ENCODE measurements at places on chromosomes 6 and 20.

- no peak for DNase-seq
Measured at GRCh38 chr6:139567095-139567494, 192.6 kb upstream of the CITED2 start.

DNA sequence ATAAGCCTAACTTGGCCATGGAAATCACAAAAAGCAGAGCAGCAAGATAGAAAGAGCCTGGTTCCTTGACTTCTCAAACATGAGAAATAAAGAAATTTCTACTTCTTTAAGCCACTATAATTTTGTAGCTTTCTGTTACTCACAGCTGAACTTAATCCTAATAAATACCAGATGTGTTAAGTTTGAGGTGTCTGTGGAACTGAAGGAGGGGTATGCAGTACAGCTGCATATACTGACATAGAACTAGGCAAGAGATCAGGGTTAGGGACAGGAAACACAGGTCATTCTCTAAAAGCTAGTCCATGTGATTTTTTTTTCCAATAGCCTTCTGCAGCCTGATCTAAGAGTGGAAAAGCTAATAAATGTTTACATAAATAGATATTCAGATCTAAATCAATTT, 123.9 kb downstream of the COL12A1 start:
- no peak for DNase-seq

DNA sequence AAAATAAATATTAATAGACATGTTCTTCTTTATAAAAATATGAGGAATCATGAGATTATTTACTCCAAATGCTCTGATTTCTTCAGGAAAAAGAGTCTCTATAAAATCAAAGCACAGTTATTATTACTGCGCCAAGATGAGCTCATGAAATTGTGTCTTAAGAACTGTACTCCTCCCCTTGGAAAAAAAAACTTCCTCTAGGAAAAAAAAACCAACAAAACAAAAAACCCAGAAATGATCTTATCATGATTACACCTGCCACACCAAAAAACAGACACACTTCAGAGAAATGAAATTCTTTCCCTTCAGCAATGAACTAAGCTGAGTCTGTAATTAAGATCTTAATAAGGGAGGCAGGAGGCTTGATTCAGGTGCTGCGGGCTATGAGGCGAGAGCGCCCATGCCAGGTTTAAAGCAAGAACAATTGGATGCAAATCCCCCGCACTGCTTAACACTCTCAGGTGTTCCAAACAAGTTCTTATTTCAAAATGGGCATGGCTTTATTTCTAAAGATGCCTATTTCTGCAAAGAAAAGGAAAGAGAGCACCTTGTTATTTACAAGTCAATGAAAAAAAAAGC, 9.1 kb downstream of the NEDD9 start:
- DNase-seq: no peak

GRCh38 chr6:149913540-149914240, 9.2 kb downstream of the RAET1G start:
- DNase-seq: no peak

GRCh38 chr20:24160563-24161281, 172.1 kb upstream of the GGTLC1 start:
- DNase-seq: peak; percentile 11
